ENCODE measurements at places on chromosomes 6 and 20.

DNA sequence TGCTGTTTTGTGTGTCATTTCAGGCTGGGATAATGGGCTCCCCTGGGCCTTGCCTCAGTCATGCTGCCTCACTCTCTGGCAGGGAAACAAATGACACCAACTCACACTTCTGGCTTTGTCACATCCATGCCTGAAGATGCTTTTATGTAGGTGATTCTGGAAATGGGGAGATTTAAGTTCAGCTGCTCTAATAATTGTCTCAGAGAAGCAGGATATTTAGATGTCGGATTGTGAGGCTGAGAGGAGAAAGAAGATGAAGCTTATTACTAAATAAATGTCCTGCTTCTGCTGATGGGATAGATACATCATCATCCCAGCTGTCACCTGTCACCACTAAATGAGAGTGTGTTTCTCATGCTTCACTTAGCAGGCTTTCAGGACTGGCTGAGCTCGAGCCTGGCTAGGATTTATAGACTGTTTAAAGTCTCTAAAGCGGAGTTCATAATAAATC is 480.2 kb upstream of the SPTLC3 start:
- no peak for DNase-seq

DNA sequence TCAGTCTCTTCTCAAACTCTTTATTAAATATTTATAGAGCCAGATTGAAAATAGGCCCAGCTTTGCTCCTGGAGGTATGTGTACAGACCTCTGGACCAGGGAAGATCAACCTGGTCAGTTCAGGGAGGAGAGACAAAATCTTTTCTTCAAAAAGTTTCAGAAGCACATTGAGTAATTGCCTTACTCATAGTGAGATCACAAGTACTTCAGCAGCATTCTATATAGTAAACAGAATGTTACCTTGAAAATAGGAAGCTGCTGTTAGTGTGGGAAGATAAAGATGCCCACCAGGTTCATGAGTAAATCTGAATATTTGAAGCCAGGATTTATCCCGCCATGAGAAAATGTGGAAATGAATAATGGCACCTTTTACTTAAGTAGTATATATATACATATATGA is 665.9 kb upstream of the CITED2 start:
- no peak for DNase-seq

DNA sequence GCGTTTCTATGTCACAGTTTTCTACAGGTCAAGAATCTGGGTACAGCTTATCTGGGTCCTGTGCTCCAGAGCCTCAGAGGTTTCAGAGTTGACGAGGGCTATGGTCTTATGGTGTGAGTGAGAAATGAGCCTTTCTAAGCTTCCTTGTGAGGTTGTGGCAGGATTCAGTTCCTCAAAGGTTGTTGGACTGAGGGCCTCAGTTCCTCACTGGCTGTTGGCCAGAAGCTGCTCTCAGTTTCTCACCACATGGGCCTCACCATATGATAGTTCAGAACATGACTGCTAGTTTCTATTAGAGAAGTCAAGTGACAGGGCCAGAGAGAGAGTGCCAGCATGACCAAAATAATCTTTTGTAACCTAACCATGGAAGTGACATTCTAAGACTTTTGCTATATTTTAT is 96.1 kb downstream of the NUS1 start:
- DNase-seq, result no peak

GRCh38 chr6:110528101-110528929 is 51.9 kb upstream of the SLC22A16 start:
- DNase-seq, result no peak

DNA sequence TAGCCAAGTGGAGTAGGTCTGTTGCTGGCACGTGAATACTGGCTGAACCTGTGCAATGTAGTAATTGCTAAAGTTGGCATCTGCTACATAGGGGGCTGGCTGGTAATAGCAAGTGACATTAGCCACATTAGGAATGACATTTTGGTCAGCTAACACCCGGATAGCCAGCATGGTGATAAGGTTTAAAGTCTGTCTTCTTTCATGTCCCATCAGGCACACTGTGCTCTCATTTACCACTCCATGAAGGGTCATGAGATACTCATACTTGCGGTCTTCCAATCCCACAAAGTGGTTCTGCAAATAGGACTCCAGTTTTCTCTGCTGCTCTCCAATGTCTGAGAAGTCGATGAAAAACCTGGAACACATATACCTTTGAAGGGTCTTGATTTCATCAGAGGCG is 2.8 kb downstream of the TENT5A start:
- DNase-seq, result no peak

- no peak for DNase-seq
Observed at GRCh38 chr20:12896180-12896579, 112.6 kb upstream of the SPTLC3 start.

GRCh38 chr6:49110916-49111315 is 352.1 kb downstream of the MMUT start:
- DNase-seq, result no peak

DNA sequence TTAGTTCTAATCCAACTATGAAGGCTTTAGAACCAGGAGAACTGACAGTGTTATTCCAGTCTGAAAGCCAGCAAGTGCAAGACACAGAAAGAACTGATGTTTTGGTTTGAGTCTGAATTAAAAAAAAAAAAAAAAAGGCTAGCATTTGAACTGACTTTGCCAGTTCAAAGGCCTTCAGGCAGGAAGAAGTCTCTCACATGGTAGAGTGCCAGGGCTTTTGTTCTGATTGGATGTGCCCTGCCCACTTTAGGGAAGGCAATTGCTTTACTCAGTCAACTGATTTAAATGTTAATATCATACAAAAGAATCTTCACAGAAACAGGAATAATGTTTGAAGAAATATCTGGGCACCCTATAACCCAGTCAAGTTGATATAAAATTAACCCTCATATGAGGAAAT is 212.2 kb downstream of the HIVEP2 start:
- no peak for DNase-seq

GRCh38 chr20:33673410-33674293 is 576 bp downstream of the NECAB3 start:
- no peak for DNase-seq

DNA sequence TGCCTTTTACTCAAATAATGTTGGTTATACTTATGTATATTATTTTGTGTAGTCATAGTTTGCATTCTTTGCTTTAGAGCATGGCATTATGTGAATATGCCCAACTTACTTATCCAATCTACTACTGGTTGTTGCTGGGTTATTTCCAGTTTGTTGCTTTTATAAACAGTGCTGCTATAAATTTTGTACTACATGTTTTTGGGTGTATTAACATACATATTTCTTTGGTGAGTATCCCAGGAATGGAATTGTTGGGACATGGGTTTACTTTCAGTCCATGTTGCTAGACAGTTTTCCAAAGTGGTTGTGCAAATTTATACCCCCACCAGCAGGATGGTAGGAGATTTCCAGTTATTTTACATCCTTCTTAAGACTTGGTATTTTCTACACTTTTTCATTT is 157.1 kb upstream of the THEMIS start:
- DNase-seq, result no peak

GRCh38 chr6:90406142-90406794 is 109.6 kb upstream of the BACH2 start:
- no peak for DNase-seq

DNA sequence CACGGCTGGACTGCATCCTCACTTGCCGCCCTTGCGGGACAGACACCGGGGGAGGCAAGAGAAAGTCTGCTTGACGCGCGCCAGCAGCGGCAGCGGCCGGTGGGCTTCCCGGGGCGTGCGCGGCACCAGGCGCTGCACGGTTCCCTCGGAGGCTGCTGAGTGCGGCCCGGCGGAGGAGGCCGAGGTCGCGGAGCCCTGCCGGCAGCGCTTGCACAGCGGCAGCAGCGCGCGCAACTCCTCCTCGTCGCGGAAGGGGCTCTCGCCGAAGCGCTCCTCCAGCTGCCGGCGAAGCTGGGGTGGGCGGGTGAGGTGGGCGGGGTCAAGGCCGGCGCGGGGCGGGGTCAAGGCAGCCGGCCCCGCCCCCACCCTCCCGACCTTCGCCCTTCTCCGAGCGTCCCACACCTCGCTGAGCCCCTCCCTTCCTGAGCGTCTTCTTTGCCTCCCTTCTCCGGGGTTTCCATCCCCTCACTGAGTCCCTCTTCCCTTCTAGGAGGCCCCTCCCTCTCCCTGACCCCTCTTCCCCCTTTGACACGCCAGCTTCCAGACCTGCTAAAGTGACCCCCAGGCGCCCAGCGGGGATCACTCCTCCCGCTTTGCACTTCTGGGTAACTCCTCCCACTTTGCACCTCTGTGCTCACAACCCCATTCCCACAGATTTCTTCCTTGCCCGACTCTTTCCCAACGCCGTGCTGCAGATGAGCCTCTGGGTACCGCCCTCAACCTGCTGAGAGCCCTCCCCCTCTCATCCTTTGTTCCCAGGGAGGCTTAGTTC is 8.8 kb downstream of the DUSP15 start:
- DNase-seq, result peak; percentile 24

- no peak for DNase-seq
Observed at GRCh38 chr6:117718895-117719294, 43.6 kb downstream of the NUS1 start.

DNA sequence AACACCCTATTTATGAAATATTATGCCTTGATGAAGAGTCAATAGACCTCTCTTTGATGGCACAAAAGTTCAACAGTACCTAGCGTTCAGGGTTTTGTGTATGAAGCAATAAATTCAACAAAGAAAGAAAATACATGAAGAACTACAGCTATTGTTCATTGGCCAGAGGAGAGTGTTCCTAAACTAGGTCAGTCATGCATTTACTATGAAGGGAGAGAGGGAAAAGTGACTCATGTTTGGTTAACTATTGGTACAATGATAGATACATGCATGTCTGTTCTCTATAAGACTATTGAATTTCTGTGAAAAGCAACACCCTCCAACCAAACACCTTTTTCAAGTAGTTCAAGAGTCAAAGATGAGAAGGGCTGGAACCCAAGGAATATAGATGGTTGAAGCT is 50.7 kb downstream of the CLIC5 start:
- no peak for DNase-seq

DNA sequence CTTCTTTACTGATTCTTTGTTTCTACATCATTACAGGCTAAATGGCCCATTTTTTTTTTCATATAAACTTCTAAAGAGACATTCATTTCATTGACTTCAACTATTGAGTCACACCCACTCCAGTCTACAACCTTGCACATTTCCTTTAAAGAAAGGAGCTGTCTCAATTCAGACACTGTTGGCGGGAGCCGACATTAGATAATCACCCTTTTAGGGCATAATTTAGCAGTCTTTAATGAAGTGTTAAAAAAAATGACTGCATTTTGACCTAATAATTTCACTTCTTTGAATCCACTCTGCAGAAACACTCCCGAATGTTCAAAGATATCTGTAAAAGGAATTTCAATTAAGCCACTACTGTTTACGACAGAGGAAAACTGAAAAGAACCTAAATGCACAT is 1.5 kb downstream of the EPM2A start:
- DNase-seq, result no peak

DNA sequence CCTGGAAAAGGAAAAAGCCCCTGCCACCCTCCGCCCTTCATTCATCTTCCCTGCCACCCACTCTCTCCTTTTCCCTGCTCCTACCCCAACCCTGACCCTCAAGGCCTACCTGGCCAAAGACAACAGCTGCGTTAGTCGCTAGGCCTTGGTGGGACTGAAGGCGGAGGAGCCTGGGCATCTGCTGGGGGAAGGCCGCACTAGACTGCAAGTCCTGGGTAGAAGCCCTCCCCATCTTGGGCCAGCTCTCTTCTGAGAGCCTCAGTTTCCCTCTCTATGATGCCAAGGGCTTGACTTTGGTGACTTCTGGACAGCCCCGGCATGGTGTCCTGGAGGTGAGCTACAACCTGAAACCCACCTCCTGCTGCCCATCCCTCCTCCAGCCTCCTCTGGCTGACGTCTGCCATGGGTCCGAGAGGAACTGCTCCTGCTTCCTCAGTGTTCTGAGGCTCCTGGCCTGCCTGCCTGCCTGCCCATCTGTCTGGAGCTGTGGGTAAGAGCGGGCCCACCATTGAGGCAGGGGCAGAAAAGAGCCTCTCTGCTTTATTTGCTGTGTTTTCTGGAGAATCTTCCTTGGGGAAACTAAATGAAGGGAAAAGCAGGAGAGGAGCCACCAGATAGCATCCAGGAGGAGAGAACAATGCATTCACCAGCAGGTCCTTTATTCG is 7.5 kb upstream of the FOXC1 start:
- no peak for DNase-seq

- no peak for DNase-seq
Observed at GRCh38 chr6:135183002-135183531, 2.0 kb downstream of the MYB start.
